Activated CD8-positive, alpha-beta memory T cell treated with anti-CD3 and anti-CD28 coated beads, Interleukin-2, amount 50 U/mL, for 4 hours (primary cell): ENCODE measurements at places on chromosomes 11 and 22.

DNA sequence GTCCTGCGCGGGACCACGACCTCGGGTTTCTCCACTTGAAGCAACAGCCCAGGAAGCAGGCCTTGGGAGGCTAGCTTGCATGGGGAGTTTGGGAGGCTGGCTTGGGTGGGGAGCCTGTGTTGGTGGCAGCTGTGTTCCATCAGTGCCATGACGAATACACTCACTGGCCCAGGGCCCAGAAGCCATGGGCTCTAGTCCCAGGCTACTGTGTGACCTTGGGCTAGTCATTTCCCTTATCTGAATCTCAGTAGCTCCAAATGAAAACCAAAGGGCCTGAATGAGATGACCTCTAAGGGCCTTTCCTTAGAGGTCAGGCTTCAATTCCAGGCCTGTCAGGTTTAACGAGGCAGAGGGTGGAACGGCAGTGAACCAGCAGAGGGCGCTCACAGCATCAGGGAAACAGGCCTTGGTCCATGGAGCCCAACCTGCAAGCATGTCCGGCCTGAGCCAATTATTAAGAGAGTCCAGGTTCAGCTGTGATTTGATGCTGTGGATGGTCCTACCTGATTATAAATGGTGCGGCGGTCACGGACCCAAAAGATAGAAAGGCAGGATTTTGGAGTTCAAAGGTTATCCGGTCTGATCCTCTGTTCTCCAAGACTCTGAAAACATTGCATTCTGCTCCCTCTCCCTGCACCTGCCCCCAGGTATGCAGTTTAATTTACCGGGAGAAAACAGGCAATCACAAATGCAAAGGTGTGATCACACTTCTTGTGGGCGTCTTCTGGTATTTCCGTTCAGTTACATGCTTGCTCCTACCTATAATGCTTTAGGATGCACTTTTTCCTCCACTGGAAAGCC lies 15.9 kb downstream of the PTPN5 start:
- peak; percentile 52 for DNase-seq

- DNase-seq: no peak
Observed at GRCh38 chr11:109236696-109237095, 185.3 kb upstream of the C11orf87 start.

DNA sequence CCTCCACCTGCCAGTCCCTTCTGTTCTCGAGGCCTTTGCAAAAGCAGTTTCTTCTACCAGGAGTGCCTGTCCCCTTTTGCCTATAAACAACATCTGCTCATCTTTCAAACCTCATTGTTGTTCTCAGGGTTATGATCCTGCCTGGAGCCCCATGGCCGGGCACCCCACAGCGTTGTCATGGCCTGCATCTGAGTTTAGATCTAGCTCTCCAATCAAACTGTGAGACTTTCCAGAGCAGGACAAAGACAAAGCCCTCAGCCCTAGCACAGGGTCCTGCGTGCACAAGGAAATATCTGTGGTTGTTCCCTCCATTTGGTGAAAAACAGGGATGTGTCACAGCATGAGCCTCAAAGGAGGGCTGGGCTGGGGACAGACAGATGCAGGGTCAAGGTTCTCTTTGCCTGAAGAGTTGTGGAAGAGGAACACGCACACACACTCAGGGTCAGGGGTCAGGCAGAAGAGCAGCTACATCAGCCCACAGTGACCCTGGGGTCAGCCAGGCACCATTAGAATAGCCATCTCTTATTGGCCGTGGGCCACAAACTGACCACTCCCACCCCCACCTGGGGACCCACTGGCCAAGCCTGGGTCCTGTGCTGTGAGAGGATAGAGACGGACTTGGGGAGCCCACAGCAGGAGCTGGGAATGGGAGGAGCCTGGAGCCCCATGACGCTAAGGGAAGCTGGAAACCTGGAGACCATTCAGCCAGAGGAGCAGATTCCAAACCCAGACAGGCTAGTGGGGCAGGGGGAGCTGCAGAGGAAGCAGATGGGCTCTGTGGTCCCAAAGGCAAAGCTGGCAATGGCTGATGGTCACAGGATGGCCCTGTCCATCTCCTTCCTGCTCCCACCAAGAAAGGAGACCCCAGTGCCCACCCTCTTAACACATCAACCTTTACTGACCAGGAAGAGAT lies 99.4 kb downstream of the PDE2A start:
- no peak for DNase-seq

DNA sequence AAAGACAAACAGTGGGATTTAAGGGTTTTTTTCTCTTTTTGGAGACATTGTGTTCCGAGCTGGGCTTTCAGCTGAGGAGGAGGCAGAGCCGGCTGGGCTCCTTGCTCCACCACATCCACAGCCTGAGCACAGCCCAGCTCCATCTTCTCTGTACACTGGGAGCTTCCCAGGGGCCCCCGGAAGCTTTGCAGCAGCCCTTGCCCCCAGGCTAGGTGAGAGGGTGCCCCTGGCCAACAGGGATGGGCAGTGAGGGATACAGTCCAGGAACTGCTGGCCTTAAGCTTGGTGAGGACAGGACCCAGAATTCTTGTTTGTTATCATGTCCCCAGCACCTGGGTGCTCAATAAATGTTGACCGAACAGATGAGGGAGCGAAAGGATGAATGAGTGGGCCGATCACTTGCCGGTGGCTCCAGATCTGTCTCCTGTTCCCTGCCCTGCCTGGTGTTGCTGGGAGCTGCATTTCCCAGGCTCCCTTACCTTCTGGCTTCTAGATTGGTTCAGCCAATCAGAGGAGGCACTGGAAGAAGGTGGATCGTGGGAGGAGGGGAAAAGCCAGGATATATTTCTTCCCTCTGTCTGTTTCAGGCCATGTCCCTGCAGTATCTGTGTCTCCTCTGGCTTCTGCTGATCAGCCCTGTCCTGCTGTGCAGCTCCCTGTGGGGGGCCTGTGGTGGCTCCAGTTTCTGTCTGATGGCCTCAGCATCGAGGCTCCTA lies 26.5 kb upstream of the NECTIN1 start:
- no peak for DNase-seq

GRCh38 chr11:80086496-80087055 lies 645.7 kb upstream of the TENM4 start:
- no peak for DNase-seq

- DNase-seq: peak; percentile 39
Observed at GRCh38 chr11:9748361-9748970, 84.6 kb downstream of the SWAP70 start.

- no peak for DNase-seq
Observed at GRCh38 chr11:2778630-2779498, 79.1 kb upstream of the KCNQ1OT1 start.

DNA sequence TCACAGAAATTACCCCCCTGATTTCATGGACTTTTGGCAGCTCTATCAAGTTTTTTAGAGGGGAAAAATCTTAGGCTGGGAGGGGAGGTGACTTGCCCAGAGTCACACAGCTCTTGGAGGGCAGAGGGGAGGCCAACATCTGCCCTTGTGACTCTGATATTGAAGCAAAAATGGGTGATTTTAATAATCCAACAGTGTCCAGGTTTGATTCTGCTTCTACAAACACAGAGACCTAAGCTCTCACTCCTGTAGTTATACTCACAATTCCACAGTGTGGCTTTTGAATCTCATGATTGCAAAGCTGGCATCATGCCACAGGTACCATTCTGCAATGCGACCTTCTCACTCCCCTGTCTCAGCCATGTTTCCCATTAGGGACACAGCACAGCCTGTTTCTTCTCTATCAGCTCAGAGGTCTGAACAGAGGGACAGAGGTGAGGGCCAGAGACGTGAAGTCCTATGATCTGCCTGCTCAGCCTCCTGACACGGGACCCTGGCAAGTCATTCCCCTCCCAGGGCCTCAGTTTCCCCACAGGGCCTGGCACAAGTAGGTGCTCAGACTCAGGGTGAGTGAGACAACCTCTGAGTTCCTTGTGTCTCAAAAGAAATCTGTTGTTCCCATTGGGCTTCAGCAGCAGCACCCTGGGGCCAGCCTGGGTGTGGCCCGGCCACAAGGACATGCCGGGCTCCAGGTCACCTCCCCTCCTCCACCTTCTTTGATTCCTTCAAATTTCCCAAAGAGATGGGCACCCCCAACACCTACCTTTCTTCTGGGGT lies 766 bp downstream of the APOL2 start:
- DNase-seq: no peak

GRCh38 chr11:34915136-34916014 lies 804 bp downstream of the APIP start:
- DNase-seq: no peak

GRCh38 chr22:42766860-42767259 lies 46.2 kb upstream of the A4GALT start:
- DNase-seq: no peak

GRCh38 chr22:41833369-41834004 lies 582 bp downstream of the SREBF2 start:
- DNase-seq: peak; percentile 44

DNA sequence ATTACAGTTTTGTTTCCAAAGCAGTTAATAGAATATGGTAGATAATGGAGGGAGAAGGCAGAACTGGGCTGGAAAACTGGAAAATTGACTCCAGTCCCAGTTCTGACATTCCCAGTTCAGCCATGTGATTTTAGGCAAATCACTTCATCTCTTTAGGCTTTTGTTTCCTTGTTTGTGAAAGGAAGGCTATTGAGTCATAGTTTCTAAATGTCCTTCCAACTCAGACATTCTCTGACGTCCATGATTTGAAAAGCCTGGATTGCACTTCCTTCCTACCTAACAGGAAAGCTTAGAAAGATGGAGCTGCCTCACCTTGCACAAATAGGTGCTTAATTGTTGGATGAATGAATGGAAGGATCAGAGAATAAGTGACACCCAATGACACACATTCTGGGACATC lies 19.8 kb upstream of the GALNT18 start:
- DNase-seq: no peak

DNA sequence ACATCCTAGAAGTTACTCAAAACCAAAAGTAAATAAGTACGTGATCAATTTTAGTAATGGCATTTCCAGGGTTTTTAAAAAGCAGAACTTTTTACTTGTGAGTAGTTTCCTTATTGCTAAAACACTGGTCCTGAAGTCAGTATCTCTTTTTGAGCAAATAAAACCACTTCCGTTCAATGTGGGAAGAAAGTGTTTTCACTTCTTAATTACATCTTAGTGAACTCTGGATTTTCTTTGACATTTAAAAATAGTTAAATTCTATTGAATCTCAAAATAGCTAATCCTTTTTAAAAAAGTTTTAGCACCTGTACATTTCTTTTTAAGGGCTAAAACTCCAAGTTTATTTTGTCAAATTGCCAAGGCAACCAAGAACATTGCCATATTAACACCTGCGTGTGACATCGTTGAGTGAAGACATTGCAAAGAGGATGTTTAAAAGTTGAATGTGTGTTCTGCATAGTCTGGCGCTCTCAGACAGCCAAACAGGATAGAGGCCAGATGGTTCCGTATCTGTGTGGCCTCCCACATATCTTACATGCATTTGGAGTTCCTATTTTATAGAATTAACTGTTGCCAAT lies 17.2 kb upstream of the OR5B21 start:
- no peak for DNase-seq

GRCh38 chr22:26985206-26985605 lies 327.8 kb downstream of the MIAT start:
- no peak for DNase-seq

DNA sequence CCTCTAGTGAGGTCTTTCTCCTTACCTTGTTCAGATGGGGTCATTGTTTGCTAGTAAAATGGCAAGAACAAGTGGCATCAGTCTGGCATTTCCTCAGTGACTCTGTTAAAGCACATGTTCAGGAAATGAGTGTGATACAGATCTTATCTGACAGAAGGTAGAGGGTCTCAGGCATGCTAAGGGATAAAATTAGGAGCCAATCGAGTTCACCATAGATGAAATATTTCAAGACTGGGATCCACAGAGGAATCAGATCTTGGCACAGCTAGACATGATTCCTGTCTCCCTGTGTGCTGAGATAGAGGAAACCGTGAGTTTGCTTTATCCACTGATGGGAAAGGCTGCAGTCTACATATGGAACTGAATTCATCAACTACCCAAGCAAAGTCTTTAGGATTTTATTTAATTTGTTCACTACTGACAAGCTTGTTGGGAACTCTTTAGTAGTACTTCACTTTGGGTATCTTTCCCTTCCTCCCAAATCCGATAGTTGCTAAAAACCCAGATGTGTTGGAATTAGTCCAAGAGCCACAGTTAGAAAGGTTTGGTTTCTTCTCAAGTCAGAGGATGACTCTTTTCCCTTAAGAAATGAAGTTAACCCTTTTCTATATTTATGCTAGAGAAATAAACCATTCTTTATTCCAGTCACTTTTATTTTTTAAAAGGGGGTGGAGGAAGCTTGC lies 18.4 kb downstream of the FAM118B start:
- no peak for DNase-seq
